Stimulated activated CD4-positive, alpha-beta T cell treated with anti-CD3 and anti-CD28 coated beads, Interleukin-2, amount 100 ng/mL, for 24 hours (primary cell): ENCODE measurements at places on chromosomes 5 and 9.
A peak's percentile ranks its signal among the peaks of the same experiment; 100 is the strongest.

GRCh38 chr5:155089643-155090042, 76.1 kb downstream of the KIF4B start:
- no peak for DNase-seq

DNA sequence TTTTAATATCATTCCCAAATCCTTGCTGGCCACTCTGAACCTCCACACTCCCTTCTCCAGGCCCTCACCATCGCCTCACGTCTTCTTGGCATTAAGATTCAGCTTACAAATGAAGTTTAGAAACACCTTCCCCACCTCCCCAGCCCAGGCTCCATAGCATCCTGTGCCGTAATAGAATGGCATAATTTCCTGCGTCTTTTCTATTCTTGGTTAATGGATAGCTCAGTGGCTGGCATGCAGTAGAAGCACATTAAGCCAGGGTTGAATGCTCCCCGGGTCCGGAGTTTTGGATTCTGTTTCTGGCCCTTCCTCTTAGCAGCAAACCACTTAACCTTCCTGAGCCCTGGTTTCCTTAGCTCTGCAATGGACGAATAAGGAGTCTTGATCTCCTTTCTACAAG, 13.8 kb downstream of the WWC1 start:
- no peak for DNase-seq

DNA sequence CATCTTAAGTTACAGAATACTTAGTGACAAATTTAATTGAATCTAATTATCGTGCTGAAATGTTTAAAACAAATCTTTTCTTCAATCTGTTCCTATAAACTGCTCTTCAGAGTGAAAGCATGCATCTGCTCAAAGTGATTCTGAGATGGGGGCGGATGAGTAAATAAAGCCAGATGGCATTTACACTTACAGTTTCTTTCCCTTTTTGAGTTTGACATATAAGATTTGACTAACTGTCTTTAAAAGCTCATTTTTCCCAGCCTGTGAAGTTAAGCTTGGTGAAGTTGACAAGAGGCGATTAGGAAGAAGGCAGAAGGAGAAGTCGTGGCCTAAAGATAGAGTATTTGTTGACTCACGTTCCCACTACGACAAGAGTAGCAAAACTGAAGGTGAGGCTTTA, 137.4 kb downstream of the LPAR1 start:
- DNase-seq: no peak

DNA sequence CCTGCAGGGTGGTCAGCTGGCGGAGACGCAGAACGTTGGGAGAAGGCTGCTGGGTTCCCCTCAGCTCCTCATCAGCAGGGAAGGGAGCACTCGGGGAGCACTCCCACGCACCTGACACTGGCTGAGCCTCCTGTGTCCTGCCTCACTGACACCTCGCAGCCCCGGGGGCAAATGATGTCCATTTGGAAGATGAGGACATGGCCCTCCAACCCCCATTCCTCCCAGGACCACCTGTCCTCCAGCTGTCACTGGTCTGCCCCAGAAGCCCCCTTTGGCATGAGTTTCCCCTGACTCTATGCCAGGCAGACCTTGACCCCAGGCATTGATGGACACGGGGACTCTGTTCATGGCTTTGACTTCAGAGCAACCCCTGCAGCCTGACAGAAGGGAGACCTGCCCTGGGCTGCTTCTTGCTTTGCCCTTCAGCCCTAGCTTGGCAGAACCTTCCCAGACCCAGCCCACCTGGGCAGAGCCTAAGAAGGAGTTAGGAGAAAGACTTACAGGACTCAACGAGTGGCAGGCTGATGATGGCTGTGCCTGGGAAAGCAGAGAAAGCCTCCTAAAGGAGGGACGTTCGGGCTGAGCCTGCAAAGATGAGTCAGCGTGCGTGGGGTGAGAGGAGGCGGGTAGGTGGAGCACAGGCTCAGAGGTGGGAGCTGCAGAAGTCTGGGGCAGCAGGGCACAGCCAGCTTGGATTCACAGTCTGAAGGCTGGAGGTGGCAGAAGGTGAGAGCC, 90.6 kb downstream of the LMX1B start:
- DNase-seq: peak; percentile 49

DNA sequence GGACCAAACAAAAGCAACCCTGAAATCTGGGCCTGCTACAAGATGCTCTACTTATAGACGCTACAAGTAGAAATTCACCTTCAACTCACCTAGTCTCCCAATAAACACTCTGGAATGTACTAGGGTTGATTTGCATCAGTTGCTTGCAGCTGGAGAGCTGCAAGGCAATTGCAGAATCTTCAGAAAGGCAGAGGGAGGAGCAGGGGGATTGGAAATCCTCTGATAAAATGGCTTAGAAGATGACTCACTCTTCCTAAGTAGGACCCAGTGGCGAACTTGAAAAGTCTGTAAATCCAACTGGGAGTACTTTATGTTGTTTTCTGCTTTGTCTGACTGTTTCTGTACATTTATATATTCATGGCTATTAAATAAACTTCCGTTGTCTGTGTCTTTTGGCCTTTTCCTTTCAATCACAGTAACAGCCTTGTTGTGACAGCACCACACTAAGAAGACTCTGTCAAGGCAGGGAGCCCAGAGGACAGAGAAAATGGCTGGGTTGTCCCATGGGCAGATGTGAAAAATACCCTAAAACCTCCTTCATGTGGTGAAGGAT, 14.7 kb upstream of the MLLT3 start:
- no peak for DNase-seq

GRCh38 chr9:14092344-14092743, 221.6 kb downstream of the NFIB start:
- no peak for DNase-seq

- no peak for DNase-seq
Measured at GRCh38 chr5:31786090-31786631, 147.2 kb downstream of the PDZD2 start.
